HL-60 (cell line): ENCODE measurements at places on chromosomes 1 and 21.

GRCh38 chr1:96927125-96927524 lies 205.5 kb downstream of the PTBP2 start:
- DNase-seq = no peak

- peak; percentile 85 for DNase-seq
Measured at GRCh38 chr1:46587069-46587468, 17.0 kb downstream of the MKNK1 start.

GRCh38 chr1:82923931-82924330 lies 1075.0 kb downstream of the TTLL7 start:
- DNase-seq = no peak

- no peak for DNase-seq
Measured at GRCh38 chr1:178953034-178953433, 72.7 kb upstream of the FAM20B start.

GRCh38 chr1:39567302-39567701 lies 9.3 kb downstream of the PABPC4 start:
- DNase-seq = no peak

DNA sequence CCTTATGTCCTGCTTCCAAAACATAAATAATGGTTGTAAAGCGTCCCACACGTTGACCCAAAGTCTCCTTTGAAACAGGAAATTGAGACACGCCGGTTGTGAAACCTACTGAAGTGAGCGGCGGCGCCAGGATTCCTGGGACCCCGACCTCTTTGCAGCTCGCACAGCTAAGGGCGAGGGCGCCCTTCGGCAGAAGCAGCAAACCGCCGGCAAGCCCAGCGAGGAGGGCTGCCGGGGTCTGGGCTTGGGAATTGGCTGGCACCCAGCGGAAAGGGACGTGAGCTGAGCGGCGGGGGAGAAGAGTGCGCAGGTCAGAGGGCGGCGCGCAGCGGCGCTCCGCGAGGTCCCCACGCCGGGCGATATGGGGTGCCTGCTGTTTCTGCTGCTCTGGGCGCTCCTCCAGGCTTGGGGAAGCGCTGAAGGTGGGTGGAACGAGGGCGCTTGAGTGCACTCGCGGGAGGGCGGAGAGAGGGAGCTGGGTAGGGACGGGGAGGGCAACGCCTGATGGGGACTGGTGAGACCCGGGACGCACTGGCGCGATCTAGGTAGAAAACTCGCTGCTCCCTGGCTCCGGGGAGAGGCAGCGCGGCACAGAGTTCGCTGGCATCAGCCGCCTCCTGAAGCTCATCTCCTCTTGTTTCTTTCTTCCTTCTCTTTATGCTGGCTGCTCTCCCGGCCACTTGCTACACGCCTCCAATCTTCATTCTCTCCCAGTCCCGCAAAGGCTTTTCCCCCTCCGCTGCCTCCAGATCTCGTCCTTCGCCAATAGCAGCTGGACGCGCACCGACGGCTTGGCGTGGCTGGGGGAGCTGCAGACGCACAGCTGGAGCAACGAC lies at the start of gene CD1D:
Gene CD1D (plus strand): TSS at position 155 of the 836 bp plus-strand sequence. CDS start 207 bp downstream, at position 362.
- peak; percentile 50 for DNase-seq

DNA sequence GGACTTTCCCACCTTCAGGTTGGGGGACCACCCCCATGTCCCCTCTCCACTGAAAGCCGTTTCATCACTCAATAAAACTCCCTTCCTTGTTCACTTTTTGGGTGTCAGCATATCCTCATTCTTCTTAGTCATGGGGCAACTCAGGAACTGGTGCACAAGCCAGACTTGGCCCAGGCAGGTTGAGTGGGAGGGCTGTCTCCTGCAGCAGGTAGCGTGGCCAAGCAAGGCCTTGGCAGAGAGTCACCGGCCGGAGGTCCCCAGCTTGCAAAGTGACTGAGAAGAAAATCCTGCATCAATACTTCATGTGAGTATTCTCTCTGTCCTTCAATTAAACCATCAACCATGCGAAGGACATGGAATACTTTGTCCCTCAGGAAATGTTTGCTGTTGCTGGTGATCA lies 148.9 kb downstream of the RHOU start:
- DNase-seq = no peak

DNA sequence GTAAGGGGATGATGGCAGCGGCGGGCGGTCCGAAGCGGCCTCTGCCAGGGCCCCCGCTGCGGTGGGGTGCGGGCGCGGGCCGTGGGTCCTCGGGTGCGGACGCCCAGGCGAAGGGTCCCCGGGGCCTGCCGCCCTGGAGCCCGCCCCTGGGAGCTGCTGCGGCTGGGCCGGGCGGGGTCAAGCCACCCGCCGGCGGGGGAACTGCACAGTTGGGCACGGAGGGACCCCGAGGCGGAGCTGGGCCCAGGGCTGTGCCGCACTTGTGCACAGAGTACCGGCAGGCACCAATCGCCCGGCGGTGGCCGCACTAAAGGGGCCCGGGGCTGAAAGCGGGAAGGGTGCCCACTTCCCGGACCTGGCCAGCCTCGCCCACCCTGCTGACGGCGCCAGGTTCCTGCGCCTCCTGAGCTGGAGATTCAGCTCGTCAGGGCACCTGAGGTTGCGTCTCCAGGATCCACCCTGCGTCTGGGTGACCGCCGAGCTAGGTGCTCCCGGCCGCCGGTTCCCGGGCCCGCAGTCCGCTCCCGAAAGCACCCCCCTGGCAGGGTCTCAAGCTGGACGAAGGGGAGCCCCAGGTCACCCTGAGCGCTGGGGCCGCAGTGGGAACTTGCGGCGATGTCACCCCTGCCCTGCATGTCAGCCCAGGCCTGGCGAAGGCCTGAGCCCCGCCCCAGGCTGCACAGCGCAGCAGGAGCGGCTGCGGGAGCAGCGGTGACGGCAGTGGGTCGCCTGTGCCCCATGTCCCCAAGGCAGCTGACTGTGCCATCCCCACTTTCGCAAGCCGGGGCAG lies 56.7 kb upstream of the ETV3 start:
- DNase-seq = no peak

GRCh38 chr1:226475142-226475511 lies 67.2 kb upstream of the PARP1 start:
- peak; percentile 4 for DNase-seq

- DNase-seq = no peak
Measured at GRCh38 chr1:219788091-219788490, 140.3 kb downstream of the SLC30A10 start.

GRCh38 chr21:42531771-42532170 lies 18.1 kb downstream of the SLC37A1 start:
- DNase-seq = no peak

DNA sequence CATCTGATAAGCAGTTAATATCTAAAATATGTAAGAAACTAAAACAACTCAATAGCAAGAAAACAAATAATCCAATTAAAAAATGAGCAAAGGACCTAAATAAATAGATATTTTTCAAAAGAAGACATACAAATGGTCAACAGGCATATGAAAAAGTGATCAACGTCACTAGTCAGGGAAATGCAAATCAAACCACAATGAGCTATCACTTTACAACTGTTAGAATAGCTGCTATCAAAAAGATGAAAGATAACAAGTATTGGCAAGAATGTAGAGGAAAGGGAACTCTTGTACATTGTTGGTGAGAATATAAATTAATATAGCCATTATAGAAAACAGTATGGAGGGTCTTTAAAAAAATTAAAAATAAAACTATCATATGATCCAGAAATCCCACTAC lies 40.7 kb upstream of the NEK7 start:
- DNase-seq = no peak

DNA sequence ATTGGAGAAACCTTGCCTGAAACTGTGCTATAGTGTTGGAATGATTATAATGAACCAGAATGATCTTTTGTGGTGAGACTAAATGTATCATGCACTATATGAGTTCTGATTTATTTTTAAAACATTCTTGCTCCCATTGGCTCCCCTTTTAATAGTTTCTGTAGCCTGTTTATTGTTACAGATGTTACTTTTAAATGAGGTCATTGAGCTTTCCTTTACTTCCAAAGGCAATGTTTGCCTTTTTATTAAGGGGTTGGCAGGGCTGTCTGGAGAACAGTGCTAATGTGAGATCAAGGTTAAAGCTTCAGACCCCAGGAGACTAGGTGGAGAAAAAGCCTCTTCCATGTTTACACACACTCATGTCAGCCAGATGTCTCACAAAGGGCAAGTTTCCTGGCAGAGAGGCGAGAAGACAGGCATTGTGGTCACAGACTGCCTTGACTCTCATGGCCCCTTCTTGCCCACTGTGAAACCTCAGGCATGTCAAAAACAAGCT lies 120.6 kb upstream of the RAVER2 start:
- DNase-seq = no peak

GRCh38 chr1:227779685-227780084 lies 35.8 kb upstream of the PRSS38 start:
- DNase-seq = no peak

GRCh38 chr1:230285351-230285750 lies 140.8 kb downstream of the PGBD5 start:
- DNase-seq = no peak

DNA sequence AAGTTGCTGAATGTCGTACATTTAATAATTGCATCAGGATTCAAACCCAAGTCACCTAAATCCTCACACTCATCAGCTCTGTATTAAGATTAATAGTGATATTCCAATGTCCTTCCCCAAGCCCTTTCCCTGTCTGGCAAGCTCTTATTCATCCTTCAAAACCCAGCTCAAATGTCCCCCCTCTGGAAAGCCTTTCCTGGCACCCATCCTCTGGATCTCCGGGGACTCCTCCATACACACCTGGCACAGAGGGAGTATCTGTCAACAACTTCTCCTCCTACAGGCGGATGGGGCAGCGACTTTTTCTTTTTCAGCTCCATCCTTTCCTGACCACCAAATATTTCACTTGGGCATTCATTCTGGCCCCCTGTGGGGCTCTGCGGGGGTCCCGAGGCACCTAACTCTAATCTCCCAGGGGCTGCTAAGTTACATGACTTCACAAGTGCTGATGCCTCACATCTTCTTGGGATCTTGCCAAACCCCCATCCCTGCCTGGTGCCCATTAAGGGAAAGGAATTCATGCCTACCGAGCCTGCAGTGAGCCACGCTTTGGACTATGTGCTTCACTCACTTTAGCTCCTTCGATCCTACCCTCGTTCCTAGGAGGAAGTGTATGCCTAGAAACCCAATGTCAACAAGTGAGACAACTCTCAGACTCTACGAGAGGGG lies 15.2 kb downstream of the TINAGL1 start:
- DNase-seq = no peak

DNA sequence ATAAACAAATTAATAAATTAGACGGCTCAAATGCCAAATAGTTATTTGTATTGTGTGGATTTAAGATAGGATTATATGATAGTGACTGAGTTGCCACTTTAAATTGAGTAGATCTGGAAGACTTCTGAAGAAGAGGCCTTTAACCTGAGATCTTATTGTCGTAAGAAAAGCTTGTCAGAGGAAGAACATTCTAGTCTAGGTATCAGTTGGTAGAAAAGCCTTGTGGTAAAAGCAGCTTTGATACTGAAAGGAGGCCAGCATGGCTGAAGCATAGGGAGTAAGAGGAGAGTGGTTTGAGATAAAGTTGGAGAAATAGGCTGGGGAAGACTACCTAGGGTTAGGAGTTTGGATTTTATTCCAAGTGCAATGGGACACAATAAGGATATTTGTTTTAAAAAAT lies 29.1 kb downstream of the SLC30A7 start:
- DNase-seq = no peak

- DNase-seq = peak; percentile 32
Measured at GRCh38 chr1:55640708-55641473, 425.7 kb upstream of the USP24 start.

GRCh38 chr1:200490183-200490582 lies 80.3 kb upstream of the ZNF281 start:
- DNase-seq = no peak

DNA sequence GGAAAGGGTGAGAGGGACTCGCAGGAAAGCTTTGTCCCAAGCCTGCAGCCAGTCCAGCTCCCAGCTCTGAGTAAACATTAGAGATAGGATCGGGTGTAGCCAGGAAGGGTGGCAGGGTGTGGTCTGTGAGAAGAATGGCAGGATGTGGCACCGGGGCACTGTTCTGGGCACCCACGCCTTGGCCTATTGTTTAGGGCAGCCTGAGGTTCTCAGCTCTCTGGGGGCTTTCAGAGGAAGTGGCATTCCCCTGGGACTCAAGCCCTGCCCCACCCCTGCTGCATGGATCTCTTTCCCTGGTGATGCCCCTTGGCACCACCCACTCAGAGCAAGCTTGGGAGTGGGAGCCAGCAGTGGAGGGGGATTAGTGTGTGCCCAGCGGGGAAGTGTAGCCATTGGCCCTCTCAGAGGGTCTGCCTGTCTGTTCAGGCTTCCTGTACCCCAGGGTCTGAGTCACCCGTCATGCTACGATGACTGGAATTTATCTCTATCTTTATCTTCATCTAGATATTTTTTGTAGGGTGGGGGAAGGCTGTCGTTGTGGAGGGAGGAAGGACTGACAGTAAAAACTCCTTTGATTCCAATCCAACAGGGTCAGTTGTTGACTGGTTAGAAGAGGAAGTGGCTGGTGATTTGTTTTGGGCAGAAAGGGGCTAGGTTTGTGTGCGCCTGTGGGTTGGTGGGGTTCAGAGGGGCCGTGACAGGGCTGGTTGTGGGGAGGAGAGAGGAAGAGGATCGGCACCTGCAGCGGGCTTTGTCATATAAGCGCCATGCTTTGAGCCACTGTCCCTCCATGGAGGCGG lies 31.6 kb downstream of the SOX13 start:
- DNase-seq = no peak

DNA sequence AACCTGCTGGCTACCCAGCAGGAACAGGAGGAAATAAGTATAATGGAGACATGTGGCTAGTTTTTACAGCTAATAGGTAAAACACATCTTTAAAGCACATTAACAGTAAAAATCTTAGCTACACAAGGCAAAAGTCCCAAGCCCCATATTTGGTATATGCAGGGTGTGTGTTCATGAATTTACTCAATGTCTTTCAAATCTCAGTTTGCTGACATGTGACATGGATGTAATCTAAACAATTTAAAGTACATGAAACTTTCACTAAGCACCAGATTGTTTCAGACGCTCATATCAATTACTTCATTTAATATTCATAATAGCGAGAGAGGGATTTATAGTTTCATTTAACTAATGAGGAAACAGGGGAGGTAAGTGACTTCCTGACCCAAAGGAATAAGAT lies 3.9 kb downstream of the TACSTD2 start:
- DNase-seq = no peak

DNA sequence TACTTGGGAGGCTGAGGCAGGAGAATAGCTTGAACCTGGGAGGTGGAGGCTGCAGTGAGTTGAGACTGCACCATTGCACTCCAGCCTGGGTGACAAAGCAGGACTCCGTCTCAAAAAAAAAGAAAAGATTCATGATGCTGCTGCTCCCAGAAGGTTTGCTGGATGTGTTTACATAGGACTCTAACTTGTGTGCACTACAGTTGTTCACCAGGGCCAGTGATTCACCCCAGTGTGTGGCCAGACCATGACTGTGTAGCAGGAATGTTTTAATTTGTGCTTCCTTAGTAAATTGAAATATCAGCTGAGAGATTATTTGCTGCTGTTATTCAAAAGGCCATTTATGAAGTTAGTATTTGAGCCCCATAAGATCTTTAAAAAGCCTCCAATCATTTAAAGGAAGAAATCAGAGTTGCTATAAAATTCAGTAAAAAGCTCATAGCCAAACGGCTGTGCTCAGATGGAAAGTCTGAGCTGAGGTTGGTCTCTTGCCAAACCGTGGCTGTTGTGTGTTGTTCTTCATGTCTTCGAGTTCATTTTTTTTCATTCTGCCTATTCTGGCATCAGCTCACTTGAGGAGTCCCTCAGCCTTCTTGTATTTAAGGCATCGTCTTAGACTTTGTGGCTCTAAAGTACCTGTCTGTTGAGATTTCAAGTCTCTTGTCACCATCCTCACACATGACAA lies 18.1 kb upstream of the PGD start:
- DNase-seq = no peak
